Thyroid gland (tissue), 4 donors: ENCODE measurements at places on chromosomes 2 and 18. TPM values are rescaled to one million over a fixed set of nuclear protein-coding genes. Genes with fewer than 3 reads are reported as not detected.

DNA sequence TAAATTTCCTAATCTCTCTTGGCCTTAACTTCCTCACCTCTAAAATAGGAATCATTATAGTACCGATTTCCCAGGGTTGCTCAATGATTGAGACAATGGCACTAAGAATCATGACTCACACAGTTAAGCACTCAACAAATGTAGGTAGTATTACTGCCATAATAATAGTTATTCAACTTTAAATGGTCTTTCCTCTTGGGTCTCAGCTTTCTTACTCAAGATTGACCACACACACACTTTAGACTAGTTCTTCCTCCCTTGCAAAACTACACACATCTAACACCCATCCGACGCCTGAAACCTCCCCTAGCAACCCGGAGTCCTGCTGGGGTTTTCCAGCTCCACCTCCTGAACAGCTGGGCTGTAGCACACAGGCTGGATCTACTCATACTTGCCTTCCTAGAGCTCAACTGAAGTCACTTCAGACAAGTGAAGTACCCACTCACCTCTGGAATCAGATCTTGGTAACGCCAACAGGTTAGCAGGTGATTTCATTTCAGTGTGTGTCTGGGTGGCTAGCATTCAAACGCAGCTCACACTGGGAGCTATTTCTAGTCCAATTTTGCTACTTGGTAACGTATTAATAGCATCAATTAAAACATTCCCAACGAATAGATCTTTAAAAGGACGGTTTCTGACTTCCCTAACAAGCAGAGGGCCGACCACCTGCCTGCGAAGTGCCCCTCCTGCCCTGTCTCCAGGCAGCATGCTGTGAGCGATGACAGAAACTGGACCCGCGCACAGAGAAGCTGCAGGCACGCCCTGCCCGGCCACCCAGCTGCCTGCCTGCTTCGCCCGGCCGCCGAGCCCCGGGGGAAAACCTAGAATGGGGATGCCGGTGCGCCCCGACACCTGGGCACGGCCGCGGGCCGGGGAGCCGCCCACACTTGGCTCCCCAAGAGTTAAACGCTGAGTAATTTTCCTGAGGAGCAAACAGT lies 1.1 kb downstream of the UXS1 start:
- DNase-seq: peak; percentile 78

DNA sequence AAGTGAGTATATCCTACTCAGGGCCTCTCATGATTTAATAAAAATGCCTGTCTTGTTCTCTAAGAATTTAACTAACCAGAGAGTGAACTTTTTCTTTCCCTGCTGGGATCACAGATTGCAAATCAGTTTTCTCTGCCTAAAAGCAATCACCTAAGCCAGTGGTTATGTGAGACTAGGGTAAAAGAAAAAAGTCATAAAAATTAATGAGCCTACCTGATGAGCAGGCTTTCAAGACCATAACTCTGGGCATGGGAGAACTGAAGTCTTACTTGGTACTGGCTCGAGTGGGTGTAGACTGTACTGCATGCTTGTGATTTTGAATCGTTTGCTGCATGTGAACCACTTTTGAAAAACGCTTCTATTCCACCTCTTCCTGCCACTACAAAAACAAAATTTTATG lies 1677.0 kb upstream of the LRRTM1 start:
- no peak for DNase-seq

DNA sequence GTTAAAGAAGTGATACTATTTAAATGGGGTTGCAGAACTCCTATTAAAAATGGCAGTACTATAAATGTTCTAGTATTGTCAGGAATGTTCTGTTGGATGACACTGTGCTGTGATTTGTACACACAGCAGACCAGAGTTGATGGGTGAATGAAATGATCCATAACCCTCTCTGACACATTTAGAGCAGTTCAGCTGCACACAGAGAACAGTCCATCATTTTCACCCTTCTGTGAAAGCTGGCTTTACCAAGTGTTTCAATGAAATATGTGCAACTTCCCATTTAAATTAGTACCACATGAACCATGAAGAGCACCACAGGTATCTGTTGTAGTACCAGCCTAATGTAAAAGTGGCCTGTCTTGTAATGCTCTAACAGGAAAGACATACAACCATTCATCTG lies 981.4 kb downstream of the TMEM182 start:
- DNase-seq: no peak

GRCh38 chr2:104416339-104417000 lies 437.4 kb upstream of the POU3F3 start:
- no peak for DNase-seq

DNA sequence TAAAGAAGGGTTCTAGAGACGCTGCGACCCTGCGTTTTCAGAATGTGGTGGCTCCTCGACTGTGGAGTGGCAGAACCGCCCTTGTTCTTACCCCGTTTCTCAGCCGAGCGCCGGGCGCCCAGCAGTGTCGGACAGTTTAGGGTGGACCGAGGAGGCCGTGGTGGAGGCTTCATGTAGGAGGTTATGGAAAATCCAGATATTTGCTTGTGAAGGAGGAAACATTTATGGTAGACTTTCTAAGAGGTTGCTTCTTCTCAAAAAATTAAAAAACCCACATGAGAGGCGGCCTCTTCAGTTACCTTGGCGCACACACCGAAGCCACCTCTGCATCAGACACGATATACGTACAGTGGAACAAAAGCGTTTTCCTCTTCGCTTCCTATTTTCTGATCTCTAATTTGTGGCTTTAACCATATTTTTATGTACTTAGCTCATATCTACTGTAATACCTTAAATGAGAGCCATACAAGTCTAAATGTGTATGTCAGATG lies 120.8 kb downstream of the NFATC1 start:
- DNase-seq: no peak

DNA sequence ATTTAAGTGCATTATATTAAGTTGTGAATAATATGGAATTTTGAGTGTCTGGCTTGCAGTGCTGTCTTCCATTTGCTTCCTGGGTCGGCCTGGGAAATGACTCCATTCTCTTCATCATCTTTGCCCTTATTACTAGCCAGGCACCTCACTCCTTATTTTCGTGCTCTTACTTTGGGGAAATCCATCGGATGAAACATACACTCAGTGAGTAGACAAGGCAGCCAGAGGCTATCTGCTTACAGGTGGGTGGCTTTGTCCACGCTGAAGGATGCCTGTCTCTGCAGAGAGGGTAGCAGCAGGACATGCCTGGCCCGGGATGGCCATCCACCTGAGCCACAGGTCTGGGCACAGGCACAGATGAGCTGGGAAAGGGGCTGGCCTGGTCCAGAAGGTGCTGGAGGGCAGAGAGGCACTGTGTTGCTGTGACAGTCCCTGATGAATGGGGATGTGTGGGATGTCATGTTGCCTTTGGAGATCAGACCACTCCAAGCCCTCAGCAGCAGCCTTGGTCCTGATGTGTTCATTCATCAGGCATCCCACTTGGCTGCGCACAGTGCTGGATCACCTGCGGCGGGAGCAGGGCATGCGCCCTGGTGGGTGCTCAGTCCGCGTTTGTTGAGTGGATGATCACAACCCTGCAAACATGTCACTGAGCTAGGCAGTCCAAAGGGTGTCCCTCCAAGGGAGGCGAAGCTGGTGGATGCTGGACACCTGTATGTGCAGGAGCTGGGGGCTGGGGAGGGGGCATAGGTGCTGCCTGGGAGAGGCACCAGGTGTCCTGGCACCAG lies 236.0 kb downstream of the LDLRAD4 start:
- DNase-seq: no peak

- DNase-seq: peak; percentile 62
These were observed 161.1 kb downstream of the ARL4C start for GRCh38 chr2:234335661-234336228.

- no peak for DNase-seq
These were observed 70.5 kb downstream of the CPS1 start for GRCh38 chr2:210626849-210627248.

- no peak for DNase-seq
These were observed 532.2 kb downstream of the RIT2 start for GRCh38 chr18:42583283-42583731.

DNA sequence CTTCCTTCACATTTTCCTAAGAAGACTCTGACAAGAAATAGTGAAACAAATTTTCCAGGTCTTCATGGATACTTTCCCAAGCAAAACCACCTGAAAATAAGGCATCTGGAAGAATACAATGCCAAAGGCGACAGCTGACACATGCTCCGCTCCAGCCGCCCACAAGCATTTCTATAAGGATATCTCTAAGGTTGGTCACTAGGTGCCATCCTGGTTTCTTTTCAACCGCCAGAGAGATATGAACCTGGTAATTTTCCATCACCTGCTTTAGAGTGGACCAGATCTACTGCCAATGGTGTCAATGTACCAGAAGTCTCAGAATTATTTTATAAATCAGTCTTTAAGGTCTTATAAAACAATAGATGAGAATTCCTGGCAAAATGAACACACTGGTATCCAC lies 97.2 kb downstream of the GAREM1 start:
- no peak for DNase-seq

GRCh38 chr2:113180131-113180946 lies 6.6 kb downstream of the PSD4 start:
- no peak for DNase-seq

GRCh38 chr2:80035749-80036285 lies 268.7 kb downstream of the LRRTM1 start:
- no peak for DNase-seq

GRCh38 chr2:73239776-73240175 lies 5.7 kb downstream of the CCT7 start:
- no peak for DNase-seq

- DNase-seq: no peak
These were observed 1091.5 kb upstream of the GYPC start for GRCh38 chr2:125564471-125564870.

Gene FOXI3
- total RNA-seq: not detected

Gene FOXD4L1
- total RNA-seq: 0.33 TPM

Gene CAVIN2
- total RNA-seq: 149 TPM

Gene LRATD1
- 21.1 TPM for total RNA-seq

Gene SRBD1
- total RNA-seq: 23.7 TPM

Gene SLC16A14
- 2.1 TPM for total RNA-seq

Gene CXXC1
- 53.7 TPM for total RNA-seq
